Thoracic aorta (tissue), 2 donors: ENCODE measurements at places on chromosomes 7 and 10. TPM values are rescaled to one million over a fixed set of nuclear protein-coding genes. Genes with fewer than 3 reads are reported as not detected.

Gene CCDC172
- total RNA-seq: not detected

- DNase-seq: no peak
These were observed 56.7 kb downstream of the VSTM4 start for GRCh38 chr10:49058463-49059255.

- no peak for DNase-seq
These were observed 33.7 kb upstream of the C7orf33 start for GRCh38 chr7:148556892-148557291.

GRCh38 chr7:142196066-142196840, 61.6 kb downstream of the PRSS58 start:
- DNase-seq: no peak
